ENCODE measurements at places on chromosomes 6 and 20. TPM values are rescaled to one million over a fixed set of nuclear protein-coding genes. Genes with fewer than 3 reads are reported as not detected.

- H3K36me3 ChIP-seq, result no peaks in the 10 kb centered on the region
- H3K4me3 ChIP-seq, result no peak overlapping the region
- H3K27me3 ChIP-seq, result no peaks in the 10 kb centered on the region
- H3K4me1 ChIP-seq, result no peaks in the 10 kb centered on the region
- no peak overlapping the region for H3K27ac ChIP-seq
These were observed 368.9 kb downstream of the LMBRD1 start for GRCh38 chr6:69427882-69428281.

GRCh38 chr6:4039348-4039747 is 39.6 kb downstream of the FAM217A start:
- H3K27me3 ChIP-seq, result no peaks in the 10 kb centered on the region
- no peaks in the 10 kb centered on the region for H3K4me1 ChIP-seq
- H3K36me3 ChIP-seq, result peaks cover 4% of the 10 kb centered on the region

- no peak for DNase-seq
- no peak overlapping the region for H3K4me3 ChIP-seq
- peaks cover 2% of the 10 kb centered on the region for H3K36me3 ChIP-seq
These were observed 79.2 kb downstream of the CHD6 start for GRCh38 chr20:41538810-41539596.

GRCh38 chr6:145241039-145241438 is 494.3 kb downstream of the EPM2A start:
- H3K36me3 ChIP-seq, result no peaks in the 10 kb centered on the region
- no peak overlapping the region for H3K27ac ChIP-seq
- no peak overlapping the region for H3K4me3 ChIP-seq
- H3K27me3 ChIP-seq, result no peaks in the 10 kb centered on the region
- H3K4me1 ChIP-seq, result no peaks in the 10 kb centered on the region

- H3K36me3 ChIP-seq, result no peaks in the 10 kb centered on the region
- H3K4me3 ChIP-seq, result no peak overlapping the region
- no peak for DNase-seq
- no peaks in the 10 kb centered on the region for H3K27me3 ChIP-seq
These were observed 10.8 kb downstream of the DDO start for GRCh38 chr6:110404607-110405006.

- H3K27ac ChIP-seq, result no peak overlapping the region
- H3K27me3 ChIP-seq, result no peaks in the 10 kb centered on the region
- no peak overlapping the region for H3K4me3 ChIP-seq
- H3K4me1 ChIP-seq, result no peaks in the 10 kb centered on the region
These were observed 7.7 kb downstream of the CCN6 start for GRCh38 chr6:112061605-112062004.

DNA sequence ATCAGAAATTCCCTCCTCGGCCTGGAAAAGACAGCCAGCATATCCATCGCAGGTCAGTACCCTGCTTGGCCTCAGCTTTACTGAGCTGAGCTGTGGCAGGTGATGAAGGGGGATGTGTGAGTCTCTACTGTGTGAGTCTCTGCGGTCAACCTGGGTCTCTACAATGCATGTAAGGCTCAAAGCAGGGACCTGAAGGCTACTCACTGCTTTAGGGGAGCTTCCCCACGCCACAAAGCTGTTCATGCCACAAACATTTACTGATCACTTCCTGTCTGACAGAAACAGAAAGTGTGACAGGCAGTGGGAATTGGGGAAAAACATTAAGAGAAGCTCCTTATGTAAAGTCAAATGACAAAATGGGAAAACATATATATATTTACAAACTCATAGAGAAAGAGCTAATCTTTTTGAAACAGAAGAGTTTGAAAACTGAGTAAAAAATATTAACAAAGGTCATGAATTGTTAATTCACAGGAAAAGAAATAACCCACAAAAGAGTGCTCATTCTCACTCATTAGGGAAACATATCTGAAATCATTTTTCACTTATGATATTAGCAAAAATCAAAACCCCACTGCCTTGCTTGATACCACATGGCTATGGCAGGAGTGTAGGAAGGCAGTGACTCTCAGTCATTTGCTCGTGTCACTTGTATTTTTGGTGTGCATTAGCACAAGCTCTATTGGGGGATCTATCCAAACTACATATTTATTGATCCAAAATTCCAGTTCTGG is 5.8 kb downstream of the BTN3A3 start:
- H3K27ac ChIP-seq, result no peak overlapping the region
- H3K27me3 ChIP-seq, result no peaks in the 10 kb centered on the region
- H3K36me3 ChIP-seq, result no peaks in the 10 kb centered on the region
- no peak overlapping the region for H3K4me3 ChIP-seq

DNA sequence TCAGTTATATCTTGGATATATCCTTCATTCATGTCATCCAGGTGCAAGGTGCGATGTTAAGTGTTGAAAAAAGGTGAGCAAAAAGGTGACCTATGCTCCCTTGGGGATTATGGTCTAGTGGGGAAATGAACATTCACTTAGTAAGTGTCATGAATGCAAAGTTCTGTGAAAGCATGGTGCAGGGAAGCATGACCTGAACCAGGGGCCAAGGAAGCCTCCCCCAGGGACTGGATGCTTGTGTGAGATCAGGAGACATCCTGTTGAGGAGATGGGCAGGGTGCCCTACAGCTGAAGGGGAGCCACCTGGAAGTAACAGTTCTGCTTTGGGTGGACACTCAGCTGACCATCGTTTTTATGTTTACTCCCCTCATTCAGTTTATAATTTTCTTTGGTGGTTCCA is 179.5 kb downstream of the SYNDIG1 start:
- no peak for DNase-seq
- no peaks in the 10 kb centered on the region for H3K27me3 ChIP-seq
- H3K27ac ChIP-seq, result no peak overlapping the region
- no peaks in the 10 kb centered on the region for H3K36me3 ChIP-seq
- H3K4me3 ChIP-seq, result no peak overlapping the region

DNA sequence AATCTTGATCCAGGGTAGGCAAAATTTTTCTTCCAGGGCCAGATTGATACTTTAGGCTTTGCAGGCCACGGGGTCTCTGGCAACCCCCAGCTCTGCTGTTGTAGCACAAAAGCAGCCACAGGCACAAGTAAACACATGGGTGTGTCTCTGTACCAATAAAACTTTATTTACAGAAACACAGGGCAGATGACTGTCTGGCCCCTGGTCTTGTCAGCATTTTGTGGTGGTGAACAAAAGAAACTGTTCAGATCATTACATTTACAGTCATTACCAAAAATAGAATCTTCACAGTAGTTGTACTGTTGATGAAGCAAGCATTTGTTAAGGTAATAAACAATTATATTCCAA is 45.0 kb upstream of the KIF25 start:
- H3K36me3 ChIP-seq, result no peaks in the 10 kb centered on the region
- H3K27ac ChIP-seq, result no peak overlapping the region
- no peaks in the 10 kb centered on the region for H3K4me1 ChIP-seq
- no peak overlapping the region for H3K4me3 ChIP-seq
- no peaks in the 10 kb centered on the region for H3K27me3 ChIP-seq

DNA sequence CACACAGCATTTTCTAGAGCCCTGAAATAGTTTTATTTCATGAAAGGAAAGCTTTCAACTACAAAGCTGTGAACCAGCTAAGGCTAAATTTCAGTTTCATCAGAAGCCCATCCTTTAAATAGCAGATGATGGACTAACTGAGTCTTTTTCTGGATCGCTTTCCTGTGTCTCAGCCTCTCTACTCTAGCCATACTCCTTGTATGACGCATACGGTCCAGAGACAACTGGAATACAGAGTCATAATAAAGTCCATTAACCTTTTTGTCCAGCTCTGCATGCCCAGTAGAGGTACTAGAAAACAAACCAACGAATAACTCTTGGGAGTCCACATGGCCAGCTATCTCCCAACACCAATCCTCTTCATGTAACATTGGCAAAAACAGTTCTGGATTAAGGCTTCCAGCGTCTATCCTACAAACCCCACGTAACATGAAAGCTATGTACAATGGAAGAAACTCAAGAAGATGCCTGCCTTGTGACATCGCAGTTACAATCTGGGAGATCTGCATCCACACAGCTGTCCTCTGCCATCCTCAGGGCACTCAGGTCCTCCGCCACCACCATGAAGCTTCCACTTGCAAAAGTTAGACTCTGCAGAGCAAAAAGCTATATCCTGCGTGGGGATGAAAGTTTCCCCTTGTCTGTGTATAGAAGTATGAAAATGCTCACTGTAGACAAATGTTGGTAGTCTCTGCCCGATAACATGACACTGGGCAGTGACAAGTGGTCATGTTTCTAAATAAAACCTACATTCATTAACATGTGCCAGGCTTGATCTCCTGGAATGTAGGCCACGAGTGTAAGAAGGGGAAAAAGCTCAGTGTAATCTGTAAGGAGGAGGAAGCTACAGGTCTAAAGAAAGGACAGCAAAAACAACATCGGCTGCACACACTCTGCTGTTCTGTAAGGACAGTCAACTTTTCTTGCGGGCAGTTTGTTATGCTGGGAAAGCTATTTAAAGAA is 360.4 kb downstream of the ESR1 start:
- no peak overlapping the region for H3K27ac ChIP-seq
- no peak overlapping the region for H3K4me3 ChIP-seq
- no peaks in the 10 kb centered on the region for H3K36me3 ChIP-seq
- no peaks in the 10 kb centered on the region for H3K4me1 ChIP-seq
- no peaks in the 10 kb centered on the region for H3K27me3 ChIP-seq
- no peak for DNase-seq

DNA sequence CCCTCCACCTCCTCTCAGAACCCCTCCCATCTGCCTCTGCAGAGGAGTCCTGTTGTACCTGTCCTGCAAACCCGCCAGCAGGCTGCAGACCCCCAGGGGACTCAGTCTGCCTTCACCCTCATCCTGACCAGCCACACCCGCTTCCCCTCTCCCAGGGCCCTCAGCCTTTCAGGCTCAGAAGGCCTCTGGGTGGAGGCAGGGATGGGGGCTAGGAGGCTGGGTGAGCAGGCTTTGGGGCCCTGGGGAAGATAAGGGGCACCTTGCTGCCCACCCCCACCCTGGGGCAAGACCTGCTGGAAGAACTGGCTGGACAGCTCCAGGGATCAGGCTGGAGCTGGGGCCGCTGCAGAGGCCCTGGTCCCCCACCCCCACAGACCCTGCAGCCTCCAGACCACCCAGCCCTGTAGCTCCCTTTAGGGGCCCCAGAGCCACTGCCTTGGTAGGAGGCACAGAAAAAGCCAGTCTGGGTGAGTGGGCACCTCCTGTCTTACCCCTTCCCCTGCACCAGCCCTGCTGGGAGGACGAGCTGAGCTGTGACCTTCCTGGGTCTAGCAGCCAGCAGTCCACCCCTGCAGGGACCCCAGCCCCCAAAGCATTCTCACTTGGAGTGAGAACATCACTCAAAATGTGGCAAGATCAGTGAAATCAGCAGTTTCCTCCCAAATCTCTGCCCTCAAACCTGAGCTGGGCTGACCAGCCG is 5.2 kb downstream of the TEAD3 start:
- H3K4me3 ChIP-seq, result no peak overlapping the region
- peak overlapping the region; percentile 91 for H3K27ac ChIP-seq
- no peaks in the 10 kb centered on the region for H3K4me1 ChIP-seq

DNA sequence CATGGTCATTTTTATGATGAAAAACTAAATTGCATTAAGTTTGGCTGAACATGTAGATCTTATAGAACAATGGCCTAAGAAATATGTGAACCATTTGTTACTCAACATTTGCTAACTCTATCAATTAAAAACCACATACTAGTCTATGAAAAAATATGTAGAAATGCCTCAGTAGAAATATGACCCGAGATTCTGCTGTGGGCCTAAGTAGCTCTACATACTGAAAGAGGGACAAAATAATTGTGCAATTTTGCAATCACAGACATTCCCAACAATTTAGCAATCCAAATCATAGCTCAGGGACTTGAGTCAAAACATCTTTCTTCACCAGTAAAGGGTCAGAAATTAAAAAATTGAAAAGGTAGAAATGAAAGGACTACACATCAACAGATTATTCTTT is 619.0 kb downstream of the FRK start:
- H3K27ac ChIP-seq, result no peak overlapping the region
- H3K4me1 ChIP-seq, result no peaks in the 10 kb centered on the region
- DNase-seq, result no peak
- no peak overlapping the region for H3K4me3 ChIP-seq
- no peaks in the 10 kb centered on the region for H3K36me3 ChIP-seq

GRCh38 chr6:3290149-3290930 is 31.6 kb downstream of the PSMG4 start:
- peak; percentile 3 for DNase-seq
- H3K4me1 ChIP-seq, result no peaks in the 10 kb centered on the region
- no peaks in the 10 kb centered on the region for H3K36me3 ChIP-seq
- H3K4me3 ChIP-seq, result no peak overlapping the region

GRCh38 chr6:169858293-169858934 is 107.0 kb downstream of the ERMARD start:
- no peak overlapping the region for H3K27ac ChIP-seq
- no peak for DNase-seq
- H3K4me3 ChIP-seq, result no peak overlapping the region
- H3K36me3 ChIP-seq, result no peaks in the 10 kb centered on the region
- no peaks in the 10 kb centered on the region for H3K4me1 ChIP-seq
- no peaks in the 10 kb centered on the region for H3K27me3 ChIP-seq

DNA sequence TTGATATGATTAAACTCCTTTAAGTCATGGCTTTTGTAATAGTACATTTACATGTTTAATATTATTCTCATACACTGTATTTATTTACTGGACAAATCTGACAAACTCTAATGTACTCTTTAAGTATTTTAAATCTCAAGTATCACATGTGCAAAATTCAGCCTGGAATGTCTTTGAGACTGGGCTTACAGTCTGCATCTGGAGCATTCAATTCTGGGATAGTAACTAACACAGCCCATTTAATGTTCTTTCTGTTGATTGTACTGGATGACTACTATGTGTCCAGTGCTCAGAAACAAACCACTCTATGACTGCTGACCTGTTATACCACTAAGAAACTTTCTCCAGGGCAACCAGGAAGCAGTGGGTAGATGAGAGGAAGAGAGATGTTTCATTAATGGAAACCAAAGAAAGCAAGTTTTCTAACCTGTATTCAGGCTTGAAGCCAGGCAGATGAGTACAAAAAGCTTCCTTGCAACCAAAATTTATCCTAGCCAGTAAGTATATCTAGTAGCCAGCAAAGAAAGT is 26.8 kb downstream of the FBXL4 start:
- no peaks in the 10 kb centered on the region for H3K27me3 ChIP-seq
- H3K4me1 ChIP-seq, result no peaks in the 10 kb centered on the region
- no peak for DNase-seq
- no peaks in the 10 kb centered on the region for H3K36me3 ChIP-seq

PDYN gene
- total RNA-seq, result not detected

RBM24 gene
- total RNA-seq, result 2.5 TPM

SEC63 gene
- total RNA-seq, result 112 TPM

SLC4A11 gene
- 0.29 TPM for total RNA-seq

BCAS1 gene
- 2.5 TPM for total RNA-seq

LY86 gene
- 3.6 TPM for total RNA-seq

ACSS1 gene
- total RNA-seq, result 23.4 TPM

CCN2 gene
- total RNA-seq, result 588 TPM

RGS17 gene
- total RNA-seq, result 2.2 TPM

SLC22A7 gene
- total RNA-seq, result not detected

MYB gene
- 0.87 TPM for total RNA-seq

EYA2 gene
- 10.7 TPM for total RNA-seq

GATA5 gene
- total RNA-seq, result 1.6 TPM

NMBR gene
- total RNA-seq, result 0.45 TPM

ZNF165 gene
- 0.42 TPM for total RNA-seq

IL17A gene
- total RNA-seq, result not detected

FOXF2 gene
- 0.69 TPM for total RNA-seq

CYP21A2 gene
- total RNA-seq, result 2.2 TPM

TMEM242 gene
- 17.5 TPM for total RNA-seq

BPI gene
- total RNA-seq, result 0.19 TPM

TDRD6 gene
- total RNA-seq, result 1.0 TPM
